ENCODE measurements at places on chromosomes 6 and 20.

GRCh38 chr6:23213193-23213592 is 643.8 kb downstream of the HDGFL1 start:
- no peak for DNase-seq

DNA sequence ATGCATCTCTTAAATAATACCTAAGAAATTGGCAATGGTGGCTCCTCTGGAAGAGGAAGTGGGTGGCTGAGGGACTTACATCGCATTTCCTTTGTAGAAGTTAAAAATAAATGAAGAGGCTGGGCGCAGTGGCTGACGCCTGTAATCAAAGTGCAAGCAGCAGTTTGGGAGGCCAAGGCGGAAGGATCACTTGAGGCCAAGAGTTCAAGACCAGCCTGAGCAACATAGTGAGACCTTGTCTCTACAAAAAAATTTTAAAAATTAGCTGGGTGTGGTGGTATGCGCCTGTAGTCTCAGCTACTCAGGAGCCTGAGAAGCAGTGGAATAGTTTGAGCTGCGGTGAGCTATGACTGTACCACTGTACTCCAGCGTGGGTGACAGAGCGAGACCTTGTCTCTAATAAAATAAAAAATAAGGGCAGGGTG is 12.2 kb upstream of the NCOA3 start:
- DNase-seq, result no peak

- no peak for DNase-seq
Observed at GRCh38 chr20:64145458-64146300, 18.6 kb upstream of the MYT1 start.

DNA sequence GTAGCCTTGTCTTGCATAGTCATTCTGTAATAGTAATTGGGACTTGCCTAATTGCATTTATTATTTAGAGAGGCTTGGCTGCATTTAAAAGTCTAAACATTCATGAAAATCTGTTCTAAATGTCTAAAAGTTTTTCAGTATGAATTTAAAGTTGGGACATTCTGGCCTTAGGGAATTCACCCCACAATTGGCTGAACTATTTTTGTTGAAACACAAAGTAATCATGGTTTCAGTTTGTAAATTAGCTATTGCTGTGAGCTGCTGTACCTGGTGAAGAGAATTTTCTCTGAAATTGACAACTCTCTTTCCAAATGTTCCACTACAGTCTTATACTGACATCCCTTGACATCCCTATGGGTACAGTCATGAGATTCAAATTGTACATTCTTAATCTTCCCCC is 253.0 kb downstream of the FARS2 start:
- DNase-seq, result no peak

DNA sequence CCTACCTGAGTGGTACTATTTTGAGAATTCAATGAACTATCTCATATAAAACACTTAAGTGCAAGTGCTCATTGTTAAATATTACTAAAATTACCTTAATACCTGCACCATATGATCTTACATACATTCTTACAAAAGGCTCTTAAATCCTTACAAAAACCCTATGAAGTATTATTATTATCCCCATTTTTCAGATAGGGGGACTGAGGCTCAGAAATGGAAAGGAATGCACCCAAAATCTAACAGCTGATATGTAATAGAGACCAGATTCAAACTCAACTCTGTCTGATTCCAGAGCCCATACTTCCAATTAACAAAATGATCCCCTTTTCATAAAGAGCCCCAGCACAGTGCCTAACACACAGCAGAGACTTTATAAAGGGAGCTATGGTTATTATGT is 17.5 kb downstream of the BCL2L1 start:
- DNase-seq, result no peak

- DNase-seq, result peak; percentile 97
Observed at GRCh38 chr20:44324343-44324742, 12.5 kb upstream of the R3HDML start.

GRCh38 chr20:57108218-57108617 is 158.2 kb downstream of the BMP7 start:
- no peak for DNase-seq

DNA sequence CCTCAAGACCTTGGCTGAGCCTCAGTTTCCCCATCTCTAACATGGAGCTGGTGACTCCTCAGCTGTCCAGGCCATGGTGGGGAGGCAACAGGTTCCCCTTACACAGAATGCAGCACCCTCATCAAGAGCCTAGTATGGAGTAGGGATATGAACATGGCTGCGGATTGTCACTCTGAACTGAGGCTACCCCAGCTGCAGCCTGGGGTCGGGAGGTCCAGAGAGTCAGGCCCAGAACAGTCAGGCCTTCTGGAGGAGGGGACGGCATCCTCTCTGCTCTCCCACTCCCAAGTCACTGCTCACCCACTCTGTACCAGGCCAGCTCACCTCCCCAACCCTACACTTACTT is 1.4 kb upstream of the FOXS1 start:
- DNase-seq, result no peak

DNA sequence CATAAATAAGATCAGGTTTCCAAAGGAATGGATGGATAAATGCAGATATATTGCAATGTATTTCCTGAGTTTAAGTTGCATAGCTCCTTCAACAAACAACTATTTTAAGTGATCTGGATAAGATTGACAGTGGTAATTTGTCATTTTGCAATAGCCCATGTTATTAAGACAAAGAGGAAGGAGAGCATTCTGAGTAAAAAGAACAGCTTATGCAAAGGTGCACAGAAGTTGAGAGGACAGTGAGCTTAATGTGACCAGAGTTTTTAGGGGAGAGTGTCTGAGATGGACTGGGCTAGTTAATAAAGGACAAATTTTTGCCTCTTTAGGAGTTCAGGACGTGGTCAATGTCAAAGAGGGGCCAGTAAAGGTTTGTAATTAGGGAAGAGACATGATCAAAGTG is 48.8 kb upstream of the FBXO30 start:
- no peak for DNase-seq

- DNase-seq, result peak; percentile 8
Observed at GRCh38 chr6:28134015-28134414, 7.7 kb upstream of the ZKSCAN8 start.

GRCh38 chr6:32664827-32665362 is 1.6 kb downstream of the HLA-DQB1 start:
- DNase-seq, result no peak

- DNase-seq, result no peak
Observed at GRCh38 chr6:72855471-72855870, 233.6 kb downstream of the KCNQ5 start.

DNA sequence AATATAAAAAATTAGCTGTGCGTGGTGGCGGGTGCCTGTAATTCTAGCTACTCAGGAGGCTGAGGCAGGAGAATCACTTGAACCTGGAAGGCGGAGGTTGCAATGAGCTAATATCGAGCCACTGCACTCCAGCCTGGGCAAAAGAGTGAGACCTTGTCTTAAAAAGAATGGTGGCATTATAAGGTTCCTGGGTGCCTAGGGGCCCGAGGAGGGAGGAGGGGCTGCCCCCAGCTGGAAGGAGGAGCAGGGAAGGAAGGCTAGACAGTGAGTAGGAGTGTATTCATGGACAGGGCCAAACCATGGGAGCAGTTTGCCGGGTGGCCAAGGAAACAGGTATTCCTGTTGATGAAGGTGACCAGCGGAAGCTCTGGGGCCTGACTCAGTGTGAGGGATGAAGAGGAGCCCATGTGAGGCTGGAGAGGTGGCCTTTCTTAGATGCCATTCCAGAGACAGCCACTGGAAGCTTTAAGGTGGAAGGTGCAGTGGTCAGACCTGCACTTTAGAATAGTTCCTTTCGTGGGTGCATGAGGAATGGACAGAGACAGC is 24.2 kb downstream of the MANBAL start:
- DNase-seq, result no peak

DNA sequence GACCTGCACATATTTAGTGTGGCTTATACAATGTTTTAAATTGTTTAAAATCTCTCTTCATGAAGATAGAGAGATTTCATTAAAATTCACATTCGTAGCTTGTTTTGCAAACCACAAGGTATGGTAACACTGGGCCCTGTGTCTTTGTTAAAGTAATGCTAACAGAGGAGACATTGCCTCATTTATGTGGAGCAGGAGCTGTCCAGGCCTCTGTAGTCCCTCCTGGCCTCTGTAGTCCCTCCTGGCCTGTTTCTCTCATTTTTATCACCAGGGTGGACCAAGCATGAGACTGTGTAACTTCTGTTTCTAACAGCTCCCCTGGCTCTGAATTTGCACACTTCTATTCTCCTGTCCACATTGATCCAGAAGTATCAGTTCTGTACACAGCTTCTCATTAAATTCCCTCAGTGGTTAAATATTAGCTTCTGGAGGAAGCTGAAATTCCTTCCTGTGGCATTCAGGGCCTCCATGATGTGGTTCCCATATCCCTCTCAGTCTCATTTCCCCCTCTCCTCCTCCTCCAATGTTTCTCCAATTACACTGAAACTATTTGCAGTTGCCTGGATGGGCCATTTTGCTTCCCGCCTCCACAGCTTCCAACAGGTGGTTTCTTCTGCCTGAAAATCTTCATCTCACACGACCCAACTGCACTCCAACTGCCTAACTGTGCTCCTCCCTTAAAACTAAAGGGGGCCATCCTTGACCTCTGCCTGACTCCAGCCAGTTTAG is 340.4 kb downstream of the SYNE1 start:
- DNase-seq, result no peak

GRCh38 chr6:123640567-123641187 is 3.9 kb upstream of the TRDN start:
- DNase-seq, result no peak

- no peak for DNase-seq
Observed at GRCh38 chr20:50336661-50337060, 146.0 kb downstream of the CEBPB start.

DNA sequence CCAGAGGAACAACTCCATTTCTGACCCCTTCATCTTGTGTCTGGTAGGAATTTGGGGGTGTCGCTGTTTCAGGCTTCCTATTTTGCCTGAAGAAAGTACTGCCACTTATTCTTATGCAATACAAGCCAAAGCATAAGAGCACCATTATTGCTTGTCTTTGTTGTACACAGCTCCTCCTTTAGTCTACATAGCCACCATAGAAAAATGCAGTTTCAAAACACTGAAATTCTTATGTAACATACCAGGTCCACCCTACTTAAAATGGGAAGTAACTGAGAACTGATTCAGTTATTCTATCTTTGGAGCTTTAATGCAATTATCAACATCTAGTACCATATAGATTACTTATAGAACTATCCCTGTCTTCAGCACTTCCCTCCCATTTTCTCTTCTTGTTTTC is 255.5 kb downstream of the ARHGAP18 start:
- no peak for DNase-seq

GRCh38 chr6:2594868-2595267 is 155.9 kb downstream of the MYLK4 start:
- no peak for DNase-seq

DNA sequence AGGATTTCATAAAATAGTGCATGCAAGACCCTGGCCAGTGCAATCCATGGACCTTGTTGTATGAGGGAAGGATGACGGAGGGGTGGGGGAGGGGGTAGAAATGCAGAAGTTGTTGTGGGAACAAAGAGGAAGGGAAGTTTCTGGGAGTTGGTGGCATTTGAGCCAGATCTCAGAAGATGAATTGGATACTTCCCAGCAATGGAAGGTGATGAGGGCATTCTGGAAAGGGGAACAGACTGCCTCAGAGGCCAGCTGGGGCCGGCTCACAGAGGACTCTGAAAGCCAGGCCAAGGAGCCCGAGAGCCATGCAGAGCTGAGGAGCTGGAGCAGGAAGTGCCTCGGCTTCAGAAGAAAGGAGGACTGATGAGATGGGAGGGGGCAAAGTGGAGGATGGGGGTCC is 2.7 kb downstream of the TMEM74B start:
- no peak for DNase-seq

- no peak for DNase-seq
Observed at GRCh38 chr6:39268721-39269120, 39.4 kb upstream of the KCNK5 start.

DNA sequence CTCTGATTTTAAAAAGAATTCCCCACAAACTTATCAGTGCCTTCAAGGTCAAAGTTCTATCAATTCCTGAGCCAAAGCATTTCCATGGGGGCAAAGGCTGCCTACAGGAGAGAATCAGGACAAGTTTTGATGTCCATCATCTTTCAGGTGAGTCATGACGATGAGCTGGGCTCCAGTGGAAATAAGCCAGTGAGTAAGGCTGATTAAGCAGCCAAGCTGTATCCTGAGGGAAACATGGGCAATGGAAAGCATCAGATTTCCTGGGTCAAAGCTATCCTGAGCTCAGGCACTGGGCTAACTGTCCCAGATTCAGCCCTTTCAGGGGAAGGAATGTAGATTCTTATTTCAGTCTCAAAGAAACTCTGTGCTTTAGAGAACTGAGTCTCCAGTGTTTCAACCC is 377.4 kb downstream of the CD109 start:
- no peak for DNase-seq

DNA sequence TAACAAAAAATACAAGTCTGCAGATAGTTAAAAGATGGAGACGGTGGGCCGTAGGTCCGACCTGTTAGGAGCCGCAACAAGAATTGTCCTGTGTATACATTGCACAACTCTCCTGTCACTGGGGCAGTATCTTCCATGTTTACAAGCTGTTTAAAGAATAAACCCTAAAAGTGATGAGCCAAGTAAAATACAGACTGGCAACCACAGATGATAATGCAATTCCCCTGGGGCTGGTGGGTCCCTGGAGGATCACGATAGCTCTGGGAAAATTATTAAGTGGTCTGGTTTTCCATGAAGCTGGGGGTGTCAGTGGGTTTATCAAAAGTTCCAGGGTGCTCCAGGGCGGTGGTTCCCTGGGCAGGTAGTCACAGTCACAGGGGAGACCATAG is 8.1 kb upstream of the FAM50B start:
- DNase-seq, result no peak

DNA sequence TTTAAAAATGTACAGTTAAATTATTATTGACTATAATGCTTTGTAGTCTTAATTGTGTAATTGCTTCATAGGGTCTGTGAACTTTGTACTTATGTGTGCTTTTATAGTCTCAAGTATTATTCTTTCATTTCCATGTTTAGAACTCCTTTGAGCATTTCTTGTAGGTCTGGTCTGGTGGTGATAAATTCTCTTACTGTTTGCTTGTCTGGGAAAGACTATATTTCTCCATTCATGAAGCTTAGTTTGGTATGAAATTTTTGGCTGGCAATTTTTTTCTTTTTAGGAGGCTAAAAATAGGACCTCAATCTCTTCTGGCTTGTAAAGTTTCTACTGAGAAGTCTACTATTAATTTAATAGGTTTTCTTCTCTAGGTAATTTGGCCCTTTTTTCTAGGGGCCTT is 67.4 kb downstream of the CCDC170 start:
- no peak for DNase-seq

GRCh38 chr6:25971187-25971821 is 8.7 kb downstream of the TRIM38 start:
- DNase-seq, result no peak

GRCh38 chr20:62367136-62367632 is at the start of gene LAMA5:
TSS of gene LAMA5 (minus strand) at chr20:62367312. CDS start at chr20:62367245, 67 bp downstream.
- peak; percentile 70 for DNase-seq

- DNase-seq, result no peak
Observed at GRCh38 chr20:52978851-52979250, 6.7 kb downstream of the TSHZ2 start.

DNA sequence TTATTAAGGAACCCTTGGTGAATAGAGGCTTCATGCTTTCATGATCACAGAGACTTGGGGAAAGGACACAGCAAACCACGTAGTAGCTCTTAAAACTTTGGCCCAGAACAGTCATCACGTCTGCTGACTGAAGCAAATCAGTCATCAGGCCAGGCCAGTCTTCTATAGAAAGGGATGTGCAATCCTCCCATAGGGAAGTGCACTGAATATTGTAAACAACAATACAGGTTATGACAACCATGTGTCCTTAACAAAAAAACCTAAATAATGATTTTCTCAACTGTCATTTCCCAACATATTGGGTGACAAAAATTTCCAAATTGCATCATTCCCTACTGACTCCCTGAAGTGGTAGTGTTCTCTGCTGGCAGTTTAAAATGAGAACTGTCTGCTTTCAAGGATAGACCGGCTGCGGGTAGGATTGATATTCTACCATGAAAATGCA is 388.2 kb upstream of the CITED2 start:
- no peak for DNase-seq

GRCh38 chr6:28370440-28370839 is 20.7 kb downstream of the ZKSCAN3 start:
- no peak for DNase-seq

Data from NCI-H146 (cell line).